ENCODE measurements at places on chromosomes 1 and 21. TPM values are rescaled to one million over a fixed set of nuclear protein-coding genes. Genes with fewer than 3 reads are reported as not detected.

DNA sequence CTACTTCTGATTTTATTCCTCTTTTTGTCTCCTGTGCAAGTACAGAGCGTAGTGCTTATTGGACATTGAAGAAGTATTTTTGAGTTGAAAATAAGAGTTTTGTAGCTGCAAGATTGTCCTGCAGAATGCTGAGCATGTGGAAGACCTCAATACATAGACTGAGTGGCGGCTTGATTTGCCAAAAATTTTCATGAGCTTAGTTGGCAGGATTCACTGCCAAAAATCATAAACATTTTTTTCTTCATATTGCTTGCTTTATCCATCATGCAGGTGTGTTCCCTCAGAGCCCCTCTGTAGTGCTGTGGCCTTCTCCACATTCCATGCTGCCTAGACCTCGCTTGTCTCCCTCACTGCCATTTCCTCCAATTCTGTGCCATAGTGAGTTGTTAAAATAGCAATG, 100.1 kb downstream of the DUSP10 start:
- DNase-seq, result no peak

- DNase-seq, result no peak
Measured at GRCh38 chr1:8012955-8013354, 13.2 kb downstream of the ERRFI1 start.

DNA sequence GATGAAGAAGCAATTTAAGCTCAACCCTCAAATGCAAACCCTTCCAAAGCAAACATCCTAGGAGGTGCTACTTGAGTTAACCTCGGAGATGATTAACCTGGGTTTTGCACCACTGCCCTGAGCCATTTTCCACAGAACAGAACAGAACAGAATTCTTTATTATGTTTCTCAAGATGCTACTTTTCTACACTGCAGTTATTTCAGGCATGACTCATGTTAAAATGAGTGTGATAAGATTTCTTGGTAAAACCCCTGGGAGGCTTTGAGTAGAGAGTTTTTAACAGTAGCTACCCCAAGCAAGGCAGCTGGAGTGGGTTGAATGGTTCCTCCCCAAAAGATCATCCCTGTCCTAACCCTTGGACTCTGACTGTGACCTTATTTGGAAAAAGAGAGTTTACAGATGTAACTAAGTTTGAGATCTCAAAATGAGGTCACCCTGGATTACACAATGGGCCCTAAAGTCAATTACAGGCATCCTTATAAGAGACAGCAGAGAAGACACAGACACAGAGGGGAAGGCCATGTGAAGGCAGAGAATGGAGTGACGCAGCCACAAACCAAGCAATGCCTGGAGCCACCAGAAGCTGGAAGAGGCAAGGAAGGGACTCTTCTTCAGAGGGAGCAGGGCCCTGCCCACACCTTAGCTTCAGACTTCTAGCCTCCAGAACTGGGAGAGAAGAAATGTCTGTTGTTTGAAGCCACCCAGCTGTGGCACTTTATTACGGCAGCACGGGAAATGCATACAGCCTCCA, 153.4 kb downstream of the ETS2 start:
- DNase-seq, result no peak

The DIRAS3 gene
- total RNA-seq, result not detected

The ETV3 gene
- total RNA-seq, result 13.8 TPM

Data from GM12878 (cell line).